ENCODE measurements at places on chromosomes 2 and 18.

- DNase-seq: no peak
These were observed 15.3 kb downstream of the WNT10A start for GRCh38 chr2:218895759-218896500.

- DNase-seq: no peak
These were observed 761.4 kb downstream of the DCDC2C start for GRCh38 chr2:4464634-4465266.

- DNase-seq: no peak
These were observed 34.7 kb downstream of the WDR33 start for GRCh38 chr2:127776122-127776780.

- DNase-seq: no peak
These were observed 342.7 kb downstream of the RND3 start for GRCh38 chr2:150144546-150145298.

DNA sequence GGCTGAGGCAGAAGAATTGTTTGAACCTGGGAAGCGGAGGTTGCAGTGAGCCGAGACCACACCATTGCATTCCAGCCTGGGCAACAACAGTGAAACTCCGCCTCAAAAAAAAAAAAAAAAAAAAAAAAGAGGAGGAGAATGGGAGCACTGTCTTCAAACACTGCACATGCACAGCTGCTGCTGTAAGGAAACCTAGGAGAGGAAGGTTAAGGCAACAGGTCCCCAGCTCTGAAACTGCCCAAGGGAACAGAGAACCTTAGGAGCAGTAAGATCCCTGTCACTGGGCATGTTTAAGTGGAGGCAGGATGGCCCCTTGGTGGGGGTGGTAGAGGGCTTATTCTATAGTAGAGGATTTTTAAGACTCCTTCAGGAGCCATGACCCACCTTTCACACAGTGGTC, 111.2 kb downstream of the CLIP4 start:
- no peak for DNase-seq

GRCh38 chr2:154125891-154126290, 254.2 kb downstream of the GALNT13 start:
- no peak for DNase-seq

GRCh38 chr18:40365526-40365925, 1589.5 kb upstream of the PIK3C3 start:
- DNase-seq: no peak

DNA sequence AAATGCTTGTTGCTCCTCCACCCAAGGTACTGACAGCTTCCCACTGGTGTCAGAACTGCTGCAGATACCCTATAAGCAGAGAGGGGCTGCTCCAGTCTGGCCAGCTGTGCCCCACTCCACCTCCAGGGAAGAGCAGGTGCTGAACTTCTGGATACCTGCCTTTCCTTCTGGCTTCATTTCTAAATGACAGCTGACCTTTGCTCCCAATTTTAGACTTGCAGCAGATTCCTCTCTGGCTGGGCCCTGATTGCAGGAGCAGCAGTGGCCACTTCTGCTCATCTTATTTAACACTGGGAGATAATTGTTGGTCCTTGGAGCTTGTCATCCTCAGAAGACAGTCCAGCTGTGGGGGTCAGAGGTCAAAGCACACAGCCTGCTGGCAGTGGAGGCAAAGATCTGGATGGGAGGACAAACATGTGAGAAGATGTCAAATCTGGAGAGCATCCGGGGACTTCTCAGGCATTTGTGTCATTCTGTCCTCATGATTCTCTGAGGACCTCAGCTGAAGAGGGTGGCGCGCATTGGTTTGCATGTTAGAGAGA, 38.9 kb downstream of the SETBP1 start:
- DNase-seq: no peak

- no peak for DNase-seq
These were observed 126.1 kb downstream of the HNMT start for GRCh38 chr2:138090330-138090729.

DNA sequence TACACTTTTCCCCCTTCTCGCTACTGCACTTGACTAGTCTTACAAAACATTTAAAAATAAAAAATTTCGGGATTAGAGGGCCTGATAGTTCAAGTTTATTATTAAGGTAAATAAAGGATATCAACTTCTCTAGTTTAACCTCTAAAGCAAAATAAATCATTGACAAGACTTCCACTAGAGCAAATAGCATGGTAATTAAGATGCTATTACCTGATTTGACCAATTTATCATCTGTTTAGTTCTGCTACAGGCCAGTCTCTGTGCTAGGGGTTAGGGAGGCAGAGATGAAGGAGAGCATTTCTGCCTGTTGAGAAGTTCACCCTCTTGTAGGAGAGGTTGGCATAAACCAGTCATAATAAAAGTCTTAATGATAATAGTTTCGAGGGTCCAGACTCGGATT, 34.0 kb downstream of the RHOB start:
- DNase-seq: no peak

- DNase-seq: no peak
These were observed 1441.9 kb upstream of the ZEB2 start for GRCh38 chr2:145961846-145962245.

DNA sequence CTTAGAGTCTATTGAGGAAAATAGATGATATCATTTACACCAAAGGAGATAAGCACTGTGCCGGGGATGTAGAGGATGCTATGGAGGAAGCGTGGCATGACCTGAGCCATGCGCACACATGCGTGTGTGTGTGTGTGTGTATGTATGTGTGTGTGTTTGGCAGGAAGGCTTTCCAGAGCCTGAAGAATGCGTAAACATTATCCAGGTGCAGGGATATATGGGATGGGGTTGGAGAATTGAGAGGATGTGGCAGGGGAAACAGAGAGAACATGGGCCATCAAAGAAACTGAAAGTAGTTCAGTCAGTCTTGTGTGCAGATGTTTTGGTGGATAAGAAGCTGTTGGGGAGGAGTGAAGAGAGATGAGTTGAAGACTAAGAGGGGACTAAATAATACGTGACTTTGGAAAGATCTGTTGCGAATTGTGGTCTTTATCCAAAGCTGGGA, 9.3 kb upstream of the STAT1 start:
- no peak for DNase-seq

GRCh38 chr2:207308519-207309224, 142.9 kb upstream of the KLF7 start:
- no peak for DNase-seq

- no peak for DNase-seq
These were observed 64.8 kb downstream of the KCNG2 start for GRCh38 chr18:79862562-79862961.

DNA sequence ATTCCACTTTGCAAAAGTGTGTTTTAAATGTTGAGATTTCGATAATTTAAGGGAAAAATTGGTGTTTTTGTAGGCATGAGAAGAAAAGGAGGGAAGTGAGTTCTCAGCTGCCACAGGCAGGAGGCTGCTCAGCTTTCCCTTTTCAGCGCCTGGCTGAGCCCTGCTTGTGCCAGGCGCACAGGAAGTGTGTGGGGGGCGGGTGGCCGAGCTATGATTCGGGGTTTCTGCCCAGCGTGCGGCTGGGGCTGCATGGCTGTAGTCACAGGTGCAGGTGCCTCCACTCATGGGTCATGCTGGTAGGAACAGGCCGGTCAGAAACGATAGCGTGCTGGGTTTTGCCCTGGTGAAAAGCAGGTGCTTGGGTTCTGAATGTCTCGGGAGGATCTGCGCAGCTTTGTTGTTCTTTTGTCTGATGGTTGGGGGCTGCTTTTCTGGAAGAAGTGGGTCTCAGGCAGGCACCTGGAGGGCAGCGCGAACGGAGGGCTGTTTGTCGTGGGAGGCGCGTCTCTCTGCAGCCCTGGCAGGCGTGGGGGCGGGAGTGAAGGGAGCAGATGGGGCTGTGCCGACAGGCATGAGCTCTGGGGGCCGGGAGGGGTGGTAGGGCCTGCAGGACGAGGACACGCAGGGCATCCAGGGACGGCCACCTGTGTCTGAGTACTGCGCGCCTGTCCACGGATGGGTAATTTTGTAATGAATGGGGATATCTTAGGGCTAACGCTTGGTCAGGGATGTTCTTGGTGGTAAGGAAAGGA, 2.1 kb downstream of the KCNG2 start:
- DNase-seq: no peak

- DNase-seq: no peak
These were observed 901 bp downstream of the WDFY1 start for GRCh38 chr2:223944166-223944702.

DNA sequence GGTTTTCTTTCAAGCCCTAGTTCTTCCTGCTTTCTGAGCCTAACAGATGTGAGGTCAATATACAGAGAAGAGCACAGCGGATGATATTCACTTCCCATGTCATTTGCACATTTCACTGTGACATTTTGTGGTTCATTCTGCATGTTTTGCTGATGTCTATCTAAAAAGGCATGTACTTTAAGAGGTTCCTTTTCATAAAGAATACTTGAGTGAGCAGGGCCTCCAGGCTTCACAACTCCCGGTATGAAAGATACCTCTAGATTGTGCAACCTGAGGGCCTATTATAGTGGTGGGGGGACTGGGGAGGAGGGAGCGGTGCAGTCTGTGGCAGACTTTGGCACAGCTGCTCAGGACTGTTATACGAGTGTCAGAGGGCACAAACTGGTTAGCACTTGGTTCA, 54.6 kb downstream of the CPO start:
- DNase-seq: no peak

DNA sequence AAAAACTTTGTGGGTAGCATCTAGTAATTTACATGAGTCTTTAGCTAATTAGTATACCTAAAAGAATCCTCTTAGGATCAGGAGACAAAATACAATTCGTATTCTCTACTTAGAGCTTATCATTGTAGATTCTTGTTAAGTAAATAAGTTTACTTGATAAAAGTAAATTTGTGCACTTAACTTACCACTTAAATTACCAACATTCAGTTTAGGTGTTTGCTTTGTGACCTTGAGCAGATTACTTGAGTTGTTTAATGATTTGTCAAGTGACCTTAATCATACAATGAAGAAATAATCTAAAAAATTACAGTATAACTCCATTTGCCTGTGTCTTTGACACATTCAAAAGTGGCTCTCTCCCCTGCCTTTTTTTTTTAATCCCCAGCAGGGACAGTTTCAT, 67.2 kb upstream of the UBXN4 start:
- no peak for DNase-seq

GRCh38 chr18:75418293-75419005, 9.1 kb downstream of the SMIM21 start:
- no peak for DNase-seq

DNA sequence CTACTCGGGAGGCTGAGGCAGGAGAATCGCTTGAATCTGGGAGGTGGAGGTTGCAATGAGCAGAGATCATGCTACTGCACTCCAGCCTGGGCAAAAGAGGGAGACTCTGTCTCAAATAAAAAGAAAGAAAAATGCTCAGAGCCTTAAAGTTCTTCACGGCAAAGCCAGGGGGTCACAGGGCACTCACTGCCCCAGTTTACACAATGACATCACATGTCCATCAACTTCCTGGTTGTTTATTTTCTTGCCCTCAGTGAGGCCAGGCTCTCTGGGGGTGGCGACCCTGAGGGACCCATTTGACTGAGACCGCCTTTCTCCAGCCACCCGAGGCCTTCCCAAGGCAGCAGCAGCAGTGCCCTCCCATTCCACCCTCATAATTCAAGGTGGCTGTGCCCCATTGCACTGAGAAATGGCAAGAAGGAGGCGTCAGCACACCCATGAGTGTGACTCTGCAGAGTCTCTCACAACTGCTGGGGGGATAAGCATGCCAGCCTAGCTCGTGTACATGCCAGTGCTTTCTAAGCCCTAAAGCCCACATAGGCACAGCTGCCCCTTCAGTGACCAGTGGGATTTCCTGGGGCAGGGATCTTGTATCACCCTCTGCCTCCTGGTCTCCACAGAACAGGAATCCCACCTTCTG, 50.0 kb downstream of the SFXN5 start:
- no peak for DNase-seq

GRCh38 chr18:12399231-12399630, 8.5 kb upstream of the PRELID3A start:
- DNase-seq: no peak

GRCh38 chr2:608711-609110, 68.5 kb downstream of the TMEM18 start:
- no peak for DNase-seq

GRCh38 chr2:143835481-143835880, 684.4 kb downstream of the ZEB2 start:
- DNase-seq: no peak

DNA sequence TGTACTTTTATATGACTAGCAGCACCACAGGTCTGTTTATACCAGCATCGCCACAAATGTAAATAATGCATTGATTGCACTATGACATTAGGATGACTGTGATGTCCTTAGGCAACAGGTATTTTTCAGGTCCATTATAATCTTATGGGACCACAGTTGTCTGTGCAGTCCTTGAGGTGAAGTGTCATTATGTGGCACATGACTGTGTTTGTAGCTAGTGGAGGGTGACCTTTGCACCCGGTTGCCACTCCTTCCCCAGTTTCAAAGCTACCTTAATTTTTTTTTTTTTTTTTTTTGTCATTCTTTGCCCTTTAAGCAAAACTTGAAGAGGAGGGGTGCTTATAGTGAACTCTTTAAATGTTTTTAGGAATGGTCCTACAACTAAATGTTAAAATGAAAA, 386.4 kb downstream of the THSD7B start:
- DNase-seq: no peak

DNA sequence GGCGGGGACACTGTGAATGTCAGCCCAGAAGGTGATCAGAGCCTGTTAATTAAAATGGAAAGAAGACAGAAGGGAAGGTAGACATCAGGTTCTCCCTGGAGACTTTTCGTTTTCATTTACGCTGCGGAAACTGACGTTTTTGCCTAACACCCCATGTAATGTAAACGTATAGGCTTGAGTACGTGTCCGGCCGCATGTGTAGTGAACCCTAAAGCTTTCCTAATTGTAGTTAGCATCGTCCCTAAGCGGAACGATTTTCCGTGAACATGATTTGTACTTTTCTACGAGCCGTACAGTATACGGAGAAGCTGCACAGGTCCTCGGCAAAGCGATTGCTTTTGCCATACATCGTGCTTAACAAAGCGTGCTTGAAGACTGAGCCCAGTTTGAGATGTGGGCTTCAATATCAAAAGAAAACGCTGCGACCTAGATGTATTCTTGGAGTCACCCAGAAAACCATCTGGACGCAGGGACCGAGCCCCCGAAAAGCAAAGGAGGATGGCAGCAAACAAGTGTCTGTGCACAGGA, 284 bp downstream of the TIMM21 start:
- no peak for DNase-seq

DNA sequence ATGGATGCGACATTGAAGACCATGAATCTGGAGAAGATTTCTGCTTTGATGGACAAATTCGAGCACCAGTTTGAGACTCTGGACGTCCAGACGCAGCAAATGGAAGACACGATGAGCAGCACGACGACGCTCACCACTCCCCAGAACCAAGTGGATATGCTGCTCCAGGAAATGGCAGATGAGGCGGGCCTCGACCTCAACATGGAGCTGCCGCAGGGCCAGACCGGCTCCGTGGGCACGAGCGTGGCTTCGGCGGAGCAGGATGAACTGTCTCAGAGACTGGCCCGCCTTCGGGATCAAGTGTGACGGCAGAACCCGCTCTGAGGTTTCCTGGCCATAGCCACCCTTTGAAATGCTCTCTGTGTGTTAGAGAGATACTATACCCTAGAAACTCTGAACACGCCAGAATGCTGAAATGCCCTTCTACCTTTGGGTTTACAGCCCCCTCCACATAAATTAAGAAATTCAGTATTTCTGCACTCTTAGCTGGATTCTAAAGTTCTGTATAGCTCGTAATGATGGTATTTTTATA, 659 bp downstream of the CHMP1B start:
- DNase-seq: peak; percentile 26
